ENCODE measurements at places on chromosomes 2 and 18. TPM values are rescaled to one million over a fixed set of nuclear protein-coding genes. Genes with fewer than 3 reads are reported as not detected.

Gene ERICH2
- total RNA-seq: not detected

Gene WNT10A
- total RNA-seq: 1.1 TPM

Gene MREG
- 6.5 TPM for total RNA-seq

Gene MSTN
- not detected for total RNA-seq

Gene IRS1
- total RNA-seq: under 0.01 TPM

Gene CCDC102B
- 3.2 TPM for total RNA-seq

Gene ANKRD53
- 1.9 TPM for total RNA-seq

Gene GRP
- total RNA-seq: not detected

Gene IL18RAP
- total RNA-seq: 0.27 TPM

Gene UPP2
- total RNA-seq: not detected

Gene CYP20A1
- total RNA-seq: 12.7 TPM

Gene RAPH1
- total RNA-seq: 0.27 TPM

Gene BOLL
- total RNA-seq: not detected

Gene AQP12B
- total RNA-seq: under 0.01 TPM

Gene CYBRD1
- total RNA-seq: 39.6 TPM

Gene SIX3
- not detected for total RNA-seq

Gene ARHGEF4
- total RNA-seq: under 0.01 TPM

Gene CRYGC
- total RNA-seq: not detected

Gene THADA
- 40.7 TPM for total RNA-seq

Gene AGAP1
- total RNA-seq: 1.1 TPM

Gene LIMS3
- total RNA-seq: 0.27 TPM

Gene ICA1L
- 4.6 TPM for total RNA-seq

Gene SCLY
- total RNA-seq: 13.2 TPM

Gene DQX1
- total RNA-seq: under 0.01 TPM

Gene BARD1
- total RNA-seq: 16.2 TPM

Gene RAB17
- total RNA-seq: not detected

Gene CNGA3
- total RNA-seq: not detected

Gene ACMSD
- not detected for total RNA-seq

Gene SCYGR7
- not detected for total RNA-seq

Gene ABCB11
- total RNA-seq: 0.27 TPM

Gene ZNG1B
- 6.7 TPM for total RNA-seq

Gene ATAD2B
- 11.8 TPM for total RNA-seq

Gene SERPINB3
- total RNA-seq: not detected

Gene NCOA1
- 33.9 TPM for total RNA-seq

Gene TUBA3E
- not detected for total RNA-seq

Gene DCDC2C
- not detected for total RNA-seq

Gene XDH
- total RNA-seq: 0.54 TPM

Gene UGT1A5
- total RNA-seq: not detected

Gene CNDP1
- not detected for total RNA-seq

All from hematopoietic multipotent progenitor cell (in vitro differentiated cells).